CD4-positive, alpha-beta T cell treated with Interleukin-6 for 4 hours (primary cell): ENCODE measurements at places on chromosomes 1 and 21.
A peak's percentile ranks its signal among the peaks of the same experiment; 100 is the strongest.

- DNase-seq: no peak
Observed at GRCh38 chr21:44724196-44724595, 12.8 kb upstream of the TSPEAR start.

GRCh38 chr1:70387507-70387906 is 23.6 kb upstream of the CTH start:
- DNase-seq: no peak

- DNase-seq: peak; percentile 34
Observed at GRCh38 chr1:44405798-44406736, 1.0 kb downstream of the RNF220 start.

DNA sequence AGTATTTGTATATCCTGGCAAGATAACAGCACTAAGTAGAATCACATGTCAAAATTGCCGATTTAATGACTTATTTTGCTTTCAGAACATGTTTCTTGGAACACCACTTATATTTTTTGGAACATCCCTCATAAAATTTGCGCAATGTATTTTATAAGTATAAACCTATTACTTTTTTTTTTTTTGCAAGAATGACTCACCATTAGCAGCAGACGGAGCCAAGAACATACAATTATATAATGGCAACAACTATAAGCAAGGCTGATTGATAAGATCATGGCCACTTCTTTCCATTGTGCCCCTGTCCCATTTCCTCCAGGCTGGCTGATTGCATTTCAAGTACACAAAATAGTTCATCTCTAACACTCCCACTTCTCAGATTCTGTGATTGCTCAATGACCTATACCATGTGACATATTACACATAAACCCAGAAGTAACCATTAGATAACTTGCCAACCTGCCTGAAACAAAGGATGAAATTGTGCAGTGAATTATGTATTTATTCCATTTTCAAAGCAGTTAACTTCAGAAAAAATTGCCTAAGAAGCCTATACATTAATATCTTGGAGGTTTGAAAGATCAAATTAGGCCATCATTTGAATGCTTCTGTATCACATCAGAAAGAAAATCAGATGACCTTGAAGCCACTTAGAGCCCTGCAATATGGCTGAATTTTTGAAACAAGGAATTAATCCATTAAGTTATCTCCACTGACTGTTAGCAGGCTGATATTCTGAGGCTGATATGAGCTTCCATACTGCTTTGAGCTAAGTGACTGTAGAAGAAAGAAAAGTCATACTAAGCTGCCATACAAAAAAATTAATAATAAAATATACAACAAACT is 77.8 kb upstream of the PRMT6 start:
- DNase-seq: no peak

- no peak for DNase-seq
Observed at GRCh38 chr1:230109066-230109465, 42.0 kb downstream of the GALNT2 start.

GRCh38 chr21:45427331-45428271 is 22.6 kb downstream of the COL18A1 start:
- no peak for DNase-seq

DNA sequence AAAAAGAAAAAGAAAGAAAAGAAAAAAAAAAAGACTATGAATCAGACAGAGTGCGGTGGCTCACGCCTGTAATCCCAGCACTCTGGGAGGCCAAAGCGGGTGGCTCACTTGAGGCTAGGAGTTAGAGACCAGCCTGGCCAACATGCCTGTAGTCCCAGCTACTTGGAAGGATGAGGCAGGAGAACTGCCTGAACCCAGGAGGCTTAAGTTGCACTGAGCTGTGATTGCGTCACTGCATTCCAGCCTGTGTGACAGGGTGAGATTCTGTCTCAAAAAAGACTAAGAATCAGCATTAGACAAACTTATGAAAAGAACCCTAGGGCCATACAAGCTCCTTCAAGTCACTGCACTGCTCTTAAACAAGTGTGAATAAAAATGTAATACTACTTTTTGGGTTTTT is 16.9 kb downstream of the PSMB4 start:
- DNase-seq: no peak
